ENCODE measurements at places on chromosomes 3 and 15.

GRCh38 chr3:20480786-20481365 is 294.9 kb upstream of the SGO1 start:
- DNase-seq = no peak

DNA sequence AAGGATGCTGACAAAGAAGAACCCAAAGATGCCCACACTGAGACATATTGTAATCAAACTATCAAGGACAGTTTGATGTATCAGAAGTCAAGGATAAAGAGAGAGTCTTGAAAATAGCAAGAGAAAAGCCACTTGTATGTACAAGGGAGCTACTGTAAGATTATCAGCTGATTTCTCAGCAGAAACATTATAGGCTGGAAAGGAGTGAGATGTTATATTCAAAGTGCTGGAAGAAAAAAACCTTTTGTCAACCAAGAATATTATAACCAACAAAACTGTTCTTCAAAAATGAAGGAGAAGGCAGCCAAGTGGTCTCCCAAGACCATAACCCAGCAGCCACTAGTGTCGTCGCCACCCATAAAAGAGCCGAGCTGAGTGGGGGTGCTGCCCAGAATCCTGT is 93.2 kb downstream of the KLF13 start:
- DNase-seq = no peak

- no peak for DNase-seq
Observed at GRCh38 chr15:79418693-79419279, 13.3 kb upstream of the MINAR1 start.

DNA sequence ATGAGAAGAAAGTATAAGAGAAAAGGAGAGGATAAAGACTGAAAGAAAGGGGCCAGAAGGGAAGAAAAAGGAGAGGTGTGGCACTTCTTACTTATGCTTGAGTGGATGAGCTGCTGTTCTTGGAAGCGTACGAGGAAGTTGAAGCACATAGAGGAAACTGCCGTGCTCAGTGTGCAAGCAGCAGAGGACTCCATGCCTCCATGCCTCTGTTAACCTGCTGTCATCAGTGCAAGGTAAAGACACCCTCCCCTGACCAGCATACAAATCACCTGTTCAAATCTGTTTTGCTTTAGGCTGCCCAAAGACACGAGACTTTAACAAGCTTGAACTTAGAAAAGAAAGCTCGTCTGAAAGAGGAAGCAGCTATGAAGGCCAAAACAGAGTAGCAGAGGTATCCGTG is 6.4 kb downstream of the WDR5B start:
- DNase-seq = no peak

DNA sequence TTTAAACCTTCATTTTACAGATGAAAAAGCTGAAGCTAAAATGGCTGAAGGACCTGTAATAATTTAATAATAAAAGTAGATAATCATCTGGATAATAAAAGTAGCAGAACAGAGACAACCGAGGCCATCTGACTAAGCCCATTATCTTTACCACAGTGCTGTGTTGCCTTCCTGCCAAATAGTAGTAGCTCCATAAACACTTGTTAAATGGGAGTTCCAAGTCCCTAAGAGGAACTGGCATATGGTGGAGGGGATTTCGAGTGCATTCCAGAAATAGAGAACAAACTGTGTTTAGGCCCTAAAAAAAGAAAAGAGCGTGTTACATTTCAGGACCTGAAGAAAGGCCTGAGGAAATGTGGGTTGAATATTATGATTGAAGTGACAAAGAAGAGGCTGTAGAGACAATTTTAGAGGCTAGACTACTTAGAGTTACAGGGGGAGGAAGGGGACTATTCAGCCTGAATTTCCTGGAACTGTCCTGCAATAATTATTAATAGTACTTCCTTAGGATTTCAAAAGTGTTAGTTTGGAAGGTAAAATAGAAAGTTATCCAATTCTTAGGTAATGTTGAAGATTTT is 424.3 kb downstream of the ROBO2 start:
- no peak for DNase-seq

GRCh38 chr3:151203051-151203420 is at the start of gene GPR171:
Gene GPR171, minus strand, starts transcription at chr3:151203216. Its CDS starts 3,830 bp downstream, at chr3:151199386.
- peak; percentile 67 for DNase-seq

- DNase-seq = no peak
Observed at GRCh38 chr15:51816611-51817010, 12.8 kb upstream of the TMOD3 start.

DNA sequence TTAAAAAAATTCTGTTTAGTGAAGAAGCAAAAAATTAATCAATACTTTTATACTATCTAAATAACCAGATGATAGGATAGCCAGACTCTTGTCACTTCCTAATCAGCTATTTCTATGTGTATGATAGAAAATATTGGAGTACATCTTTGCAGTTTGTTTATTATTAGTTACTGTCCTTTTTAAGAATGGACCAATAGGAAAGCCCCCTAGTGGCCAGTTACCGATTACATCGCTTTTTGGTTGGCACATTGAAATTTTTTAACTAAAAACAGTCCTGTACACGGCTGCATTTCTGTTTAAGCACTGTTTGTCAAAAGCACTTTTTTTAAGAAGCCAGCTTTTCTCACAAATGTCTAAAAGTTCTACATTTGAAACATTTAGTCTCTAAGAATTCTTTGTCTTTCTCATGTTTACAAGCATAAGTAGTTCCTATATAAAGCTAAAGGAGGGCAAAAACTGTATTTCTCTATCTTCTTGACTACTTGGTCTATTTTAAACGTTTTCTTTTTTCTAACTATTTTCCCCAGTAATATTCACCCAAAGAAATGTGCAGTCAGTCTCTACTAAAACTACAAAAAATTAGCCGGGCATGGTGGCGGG is 253.2 kb upstream of the LRTM1 start:
- peak; percentile 57 for DNase-seq

- DNase-seq = peak; percentile 72
Observed at GRCh38 chr3:113495035-113495434, 19.9 kb downstream of the SPICE1 start.

GRCh38 chr3:62416144-62416543 is 42.8 kb upstream of the FEZF2 start:
- no peak for DNase-seq

GRCh38 chr3:196634224-196634623 is 5.3 kb upstream of the NRROS start:
- no peak for DNase-seq

DNA sequence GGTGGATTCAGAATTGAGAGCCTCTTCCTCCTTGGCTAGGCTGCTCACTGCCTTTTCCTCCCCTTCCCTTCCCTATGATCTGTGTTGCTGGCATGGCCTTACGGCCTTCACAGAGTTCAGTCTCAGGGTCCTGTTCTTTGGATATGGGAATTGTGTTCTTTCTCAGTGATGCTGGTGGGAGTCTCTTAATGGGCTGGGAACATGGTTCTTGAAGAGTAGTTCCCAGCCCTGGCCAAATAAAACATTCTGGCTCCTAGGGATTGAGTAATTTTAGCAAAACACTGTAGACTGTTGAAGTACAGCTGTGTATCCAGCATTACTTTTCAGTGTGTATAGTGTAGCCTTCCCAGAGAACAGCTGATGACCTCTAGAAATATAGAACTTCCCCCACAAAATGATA is 22.6 kb upstream of the FILIP1L start:
- DNase-seq = no peak

DNA sequence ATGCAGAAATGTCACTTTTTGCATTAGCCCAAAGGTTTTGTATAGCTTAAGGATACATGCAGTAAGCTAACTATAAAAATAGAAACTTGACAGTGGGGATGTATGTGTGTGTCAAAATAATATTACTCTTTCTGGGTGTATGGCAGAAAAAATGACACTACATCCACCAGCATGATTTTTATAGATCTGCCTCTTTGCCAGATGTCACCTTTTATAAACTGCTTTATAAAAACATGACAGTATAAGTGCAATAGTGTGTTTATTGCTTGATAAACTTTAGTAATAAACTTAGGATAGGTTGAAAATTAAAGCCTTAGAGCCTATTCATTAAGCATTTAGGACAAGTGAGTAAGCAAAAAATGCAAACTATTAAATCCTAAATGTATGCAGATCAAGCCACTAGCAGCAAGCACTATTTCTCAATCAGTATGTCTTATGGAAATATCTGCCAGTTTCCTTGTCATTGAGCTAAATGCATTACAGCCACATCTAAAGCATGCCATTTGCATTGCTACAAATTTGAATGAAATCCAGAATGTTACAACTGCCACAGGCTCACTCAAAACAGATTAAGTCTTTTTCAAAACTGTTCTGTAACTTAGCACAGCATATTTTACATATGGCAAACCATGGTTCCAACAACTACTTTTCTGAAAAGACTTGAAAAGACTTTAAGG is 935.0 kb downstream of the FHIT start:
- DNase-seq = no peak

DNA sequence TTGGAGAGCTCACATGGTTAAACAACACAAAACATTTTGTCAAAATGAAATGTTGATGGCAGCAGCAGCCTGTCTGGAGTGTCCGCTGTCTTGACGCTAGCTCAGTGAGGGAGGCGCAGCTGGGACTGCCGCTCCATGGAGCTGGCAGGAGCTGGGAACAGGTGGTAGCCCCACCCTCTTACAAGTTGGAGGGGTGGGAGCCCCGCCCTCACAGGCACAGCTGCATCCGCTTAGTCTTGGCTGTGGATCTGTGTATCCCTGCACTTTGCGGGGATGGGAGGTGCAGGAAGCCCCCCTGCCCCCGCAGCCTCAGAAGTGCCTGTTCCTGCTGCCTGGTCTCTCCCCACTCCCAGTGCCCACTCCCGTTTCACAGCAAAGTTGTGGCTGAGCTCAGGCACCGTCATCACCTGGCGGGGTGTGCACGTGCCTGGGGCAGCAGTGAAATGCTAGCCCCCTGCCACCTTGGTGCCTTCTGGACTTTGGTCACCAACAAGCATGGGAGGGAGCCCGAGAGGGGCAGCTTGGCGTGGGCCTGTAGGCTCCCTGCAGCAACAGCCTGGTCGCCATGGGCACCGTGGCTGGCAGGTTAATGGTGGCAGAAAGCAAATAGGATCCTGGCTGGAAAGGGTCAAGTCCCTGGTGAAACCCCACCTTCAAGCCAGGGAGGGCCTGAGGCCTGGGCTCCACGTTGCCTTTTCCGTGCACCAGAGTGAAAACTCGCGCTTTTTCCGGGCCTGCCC is 53.8 kb upstream of the CADM2 start:
- no peak for DNase-seq

DNA sequence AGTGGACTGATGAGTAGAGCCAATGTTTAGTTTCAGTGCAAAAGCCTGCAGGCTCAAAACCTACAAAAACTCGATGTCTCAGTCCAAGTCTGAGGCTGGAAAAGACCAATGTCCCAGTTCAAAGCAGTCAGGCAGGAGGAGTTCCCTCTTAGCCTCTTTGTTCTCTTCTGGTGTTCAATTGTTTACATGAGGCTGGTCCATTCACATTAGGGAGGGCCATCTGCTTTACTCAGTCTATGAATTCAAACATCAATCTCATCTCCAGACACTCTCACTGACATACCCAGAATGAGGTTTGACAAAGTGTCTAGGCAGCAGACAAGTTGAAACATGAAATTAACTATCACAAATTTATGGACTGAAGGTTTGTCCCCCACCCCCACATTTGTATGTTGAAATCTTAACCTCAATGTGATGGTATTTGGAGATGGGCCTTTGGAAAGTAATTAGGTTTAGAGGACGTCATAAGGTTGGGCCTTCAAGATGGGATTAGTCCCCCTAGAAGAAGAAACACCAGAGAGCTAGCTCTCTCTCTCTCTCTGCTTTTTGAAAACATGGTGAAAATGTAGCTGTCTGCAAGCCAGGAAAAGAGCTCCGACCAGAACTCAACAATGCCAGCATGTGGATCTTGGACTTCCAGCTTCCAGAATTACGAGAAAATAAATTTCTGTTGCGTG is 438.5 kb upstream of the RGMA start:
- no peak for DNase-seq

DNA sequence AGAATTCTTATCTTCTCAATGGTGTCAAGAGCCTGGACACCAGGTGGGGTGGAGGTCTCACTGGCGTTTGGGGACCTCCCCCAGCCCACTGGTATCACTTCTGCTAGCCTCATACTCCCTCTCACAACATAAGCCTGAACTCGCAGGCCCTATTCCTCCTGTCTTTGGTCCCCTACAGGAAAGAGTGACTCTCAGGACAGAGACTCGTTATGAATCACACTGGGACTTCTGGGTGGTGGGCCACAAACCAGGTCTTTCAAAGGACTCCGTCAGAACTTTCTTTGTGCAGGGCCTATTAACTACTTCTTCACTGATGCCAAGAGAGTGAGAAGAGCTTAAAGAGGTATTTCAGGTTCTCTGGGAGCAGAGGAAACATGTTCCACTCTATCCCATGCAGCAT is 100.4 kb downstream of the WDR76 start:
- DNase-seq = no peak

GRCh38 chr3:59374091-59374817 is 324.4 kb upstream of the CFAP20DC start:
- no peak for DNase-seq

GRCh38 chr15:28915935-28916334 is 30.2 kb downstream of the APBA2 start:
- no peak for DNase-seq

DNA sequence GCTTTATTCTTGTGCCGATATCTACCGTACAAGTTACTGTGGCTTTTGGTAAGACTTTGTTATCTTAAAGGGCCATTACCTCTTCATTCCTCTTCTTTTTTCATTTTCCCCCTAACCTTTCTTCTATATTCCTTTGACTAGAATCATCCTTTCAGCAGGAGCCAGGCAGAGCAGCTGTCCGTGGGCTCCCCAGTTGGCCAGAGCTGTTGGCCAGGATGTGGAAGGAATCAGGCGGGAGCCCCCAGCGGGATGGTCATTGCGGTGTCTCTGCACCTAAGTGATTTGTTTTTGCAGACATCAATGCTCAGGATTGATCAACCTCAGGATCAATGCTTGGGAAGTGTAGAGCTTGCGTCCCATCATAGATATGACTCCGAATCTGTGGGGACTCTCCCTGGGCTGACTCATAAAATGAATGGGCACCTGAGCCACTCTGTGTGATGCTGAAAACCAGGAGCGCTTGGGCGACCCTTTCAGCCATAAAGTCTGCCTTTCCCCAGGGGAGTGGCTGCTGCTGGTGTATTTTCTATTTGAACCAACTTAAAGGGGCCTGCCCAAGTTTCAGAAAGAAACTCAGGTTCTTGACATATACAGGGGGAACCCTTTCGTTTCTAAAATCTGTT is 21.7 kb downstream of the APBA2 start:
- no peak for DNase-seq

DNA sequence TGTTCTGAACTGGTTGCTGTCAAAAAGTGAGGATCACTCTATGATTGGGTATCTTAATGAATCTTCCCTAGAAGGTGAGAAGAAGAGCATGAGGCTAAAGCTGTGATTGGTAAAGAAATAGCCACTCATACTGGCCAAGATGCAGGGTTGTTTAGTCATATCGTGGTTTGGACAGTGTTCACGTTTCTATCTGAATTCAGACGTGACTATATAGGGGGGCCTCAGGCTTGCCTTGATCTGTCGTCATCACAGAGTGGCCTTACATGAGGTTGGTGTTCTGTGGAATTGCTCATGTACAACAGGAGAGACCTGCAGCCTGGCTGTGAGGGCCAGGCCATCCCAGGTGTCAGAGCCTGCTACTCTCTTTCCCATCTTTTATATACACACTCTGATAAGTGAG is 12.4 kb downstream of the RTP2 start:
- DNase-seq = no peak

GRCh38 chr3:56422316-56422715 is 46.0 kb downstream of the ERC2 start:
- DNase-seq = no peak

- no peak for DNase-seq
Observed at GRCh38 chr15:98896802-98897732, 110.5 kb downstream of the PGPEP1L start.
